Activated effector memory CD4-positive, alpha-beta T cell treated with Interleukin-2 at 50 U/mL for 16 hours (primary cell): ENCODE measurements at places on chromosomes 6 and 20.

DNA sequence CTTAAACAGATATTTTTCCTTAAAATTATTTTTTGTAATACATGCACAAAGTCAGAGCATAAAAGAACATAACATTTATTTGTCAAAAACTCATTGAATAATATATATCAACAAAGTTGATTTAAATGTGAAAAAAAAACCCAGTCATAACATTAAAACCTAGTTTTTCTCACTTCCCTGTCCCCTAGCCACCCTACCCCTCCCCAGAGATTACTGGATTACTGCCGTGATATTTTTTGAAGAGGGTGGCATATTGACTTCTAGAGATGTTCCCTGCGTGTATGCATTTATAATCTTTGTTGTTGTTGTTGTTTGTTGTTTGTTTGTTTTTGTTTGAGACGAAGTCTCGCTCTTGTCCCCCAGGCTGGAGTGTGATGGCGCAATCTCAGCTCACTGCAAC lies 52.4 kb upstream of the ARMC2 start:
- DNase-seq, result no peak

- no peak for DNase-seq
Measured at GRCh38 chr6:90694802-90695201, 107.9 kb upstream of the MAP3K7 start.

DNA sequence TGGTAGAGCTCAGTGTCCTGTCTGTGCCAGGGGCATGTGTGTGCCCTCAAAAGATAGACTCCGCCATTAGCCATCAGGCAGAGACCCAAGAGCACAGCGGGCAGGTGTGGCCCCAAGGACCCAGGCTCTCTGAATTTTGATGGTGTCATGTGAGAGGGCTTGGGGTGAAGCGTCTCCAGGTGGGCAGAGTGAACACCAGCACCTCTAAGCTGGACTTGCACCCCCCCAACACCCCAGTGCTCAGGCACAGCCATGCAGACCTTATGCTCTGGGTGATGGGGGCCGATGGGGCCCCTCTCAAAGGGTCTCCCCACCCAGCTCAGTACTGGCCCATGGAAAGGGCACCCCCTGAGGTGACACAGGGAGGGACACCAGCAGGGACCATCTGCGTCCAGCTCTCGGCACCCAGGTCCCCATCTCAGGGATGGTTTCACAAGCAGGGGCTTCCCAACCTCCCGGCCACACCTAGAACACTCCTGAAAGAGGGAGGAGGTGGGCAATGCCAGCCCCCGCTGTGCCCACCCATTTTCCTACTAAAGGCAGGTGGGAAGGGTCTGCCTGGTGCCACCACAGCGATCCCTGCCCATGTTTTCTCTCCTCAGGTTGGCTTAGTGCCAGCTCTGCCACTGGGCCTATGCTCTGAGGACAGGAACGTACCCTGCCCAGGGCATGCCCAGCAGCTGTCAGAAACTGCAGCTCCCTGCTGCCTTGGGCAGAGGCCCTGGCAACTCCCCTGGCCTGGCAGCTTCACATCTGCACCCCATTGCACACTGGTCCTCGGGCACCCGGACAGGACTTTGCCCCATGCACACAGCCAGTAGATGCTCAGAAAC lies 3.5 kb downstream of the CST7 start:
- DNase-seq, result no peak

GRCh38 chr20:19760371-19760721 lies 2.3 kb downstream of the RIN2 start:
- DNase-seq, result no peak

GRCh38 chr6:132661906-132662305 lies 2.9 kb upstream of the TAAR1 start:
- DNase-seq, result no peak

- no peak for DNase-seq
Measured at GRCh38 chr6:43943781-43944250, 173.8 kb downstream of the VEGFA start.

DNA sequence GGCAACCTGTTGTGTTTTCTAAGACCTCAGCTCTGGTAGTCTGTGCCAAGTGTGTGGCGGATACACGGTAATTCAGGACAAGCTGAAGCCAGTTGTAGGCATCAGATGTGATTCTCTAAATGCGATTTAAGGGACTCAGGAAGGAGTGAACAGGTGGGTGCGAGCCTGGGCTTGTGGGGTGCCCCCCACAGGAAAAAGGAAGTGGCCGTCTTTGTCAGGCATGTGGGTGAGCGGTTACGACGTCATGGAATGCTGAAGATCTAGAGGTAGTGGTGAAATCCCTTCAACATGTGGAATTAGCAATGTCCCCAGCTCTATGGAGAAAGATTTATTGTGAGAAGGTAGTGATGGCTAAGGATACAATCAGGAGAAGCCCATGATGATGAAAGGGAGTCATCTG lies 95.1 kb upstream of the EXOC2 start:
- no peak for DNase-seq

DNA sequence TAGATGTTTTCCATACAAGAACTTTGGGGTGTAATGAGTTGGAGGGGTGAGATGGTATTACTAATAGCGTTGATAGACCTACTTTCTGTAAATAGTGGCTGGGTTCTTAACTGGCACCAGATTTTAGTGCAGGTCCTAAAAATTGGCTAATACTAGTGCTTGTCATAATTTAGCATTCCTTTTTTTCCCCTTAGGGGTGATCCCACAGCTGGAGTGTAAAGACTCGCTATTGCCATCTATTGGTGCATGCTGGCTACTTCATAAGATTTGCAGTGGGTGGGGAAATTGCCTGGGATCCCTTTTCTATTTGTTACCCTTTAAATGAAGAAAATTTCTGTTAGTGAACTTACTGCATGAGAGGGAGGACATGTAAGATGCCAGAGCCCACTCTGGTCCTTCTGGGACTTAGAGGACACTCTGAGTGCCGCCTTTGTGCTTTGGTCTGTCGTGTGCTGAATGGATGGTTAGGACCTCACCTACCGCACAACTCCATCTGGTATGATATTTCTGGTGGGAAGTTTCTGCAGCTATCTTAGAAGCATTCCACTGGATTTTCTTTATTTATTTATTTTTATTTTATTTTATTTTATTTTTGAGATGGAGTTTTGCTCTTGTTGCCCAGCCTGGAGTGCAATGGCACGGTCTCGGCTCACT lies 195.5 kb downstream of the JARID2 start:
- no peak for DNase-seq
